ENCODE measurements at places on chromosomes 3 and 15.

GRCh38 chr3:187747506-187747905 lies 2.2 kb upstream of the BCL6 start:
- DNase-seq, result no peak

GRCh38 chr15:100995471-100996430 lies 76.6 kb downstream of the LRRK1 start:
- no peak for DNase-seq

DNA sequence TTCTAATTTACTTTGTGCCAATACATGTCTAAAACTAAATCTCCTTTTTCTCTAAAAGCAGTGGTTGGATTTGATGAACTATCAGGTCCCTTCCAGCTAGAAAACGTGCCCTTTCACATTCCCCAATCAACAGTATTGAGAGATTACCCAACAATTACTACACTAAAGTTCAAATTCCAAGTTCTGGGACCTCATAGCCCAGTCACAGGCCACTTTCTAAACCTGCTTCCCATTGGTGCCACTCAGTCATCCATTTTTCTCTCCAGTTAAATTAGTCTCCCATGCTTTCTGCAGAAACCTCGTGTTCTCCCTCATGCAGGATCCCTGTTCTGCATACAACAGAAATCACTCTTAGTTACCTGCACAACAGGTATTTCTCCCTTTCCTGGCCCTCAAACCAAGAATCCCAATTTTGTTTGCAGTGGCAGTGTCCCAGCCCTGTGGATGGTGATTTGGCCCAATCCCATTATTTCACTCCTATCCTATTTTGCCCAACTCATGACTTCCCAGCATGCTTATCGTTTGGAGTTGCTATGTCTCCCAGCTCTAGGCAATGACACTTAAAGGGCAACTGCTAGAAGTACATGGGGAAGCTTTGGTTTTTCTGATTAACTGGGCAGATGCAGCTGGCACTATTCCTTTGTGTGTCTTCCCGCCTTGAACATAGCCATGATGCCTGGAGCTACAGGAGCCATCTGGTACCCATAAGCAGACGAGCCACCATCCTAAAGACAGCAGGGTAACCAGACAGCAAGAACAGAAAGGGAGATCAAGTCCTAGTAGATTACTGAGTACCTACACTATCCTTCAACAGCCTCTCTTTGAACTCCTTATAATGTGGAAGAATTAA lies 224.2 kb downstream of the MINAR1 start:
- DNase-seq, result no peak

GRCh38 chr3:29559741-29560465 lies 279.0 kb downstream of the RBMS3 start:
- DNase-seq, result no peak

- no peak for DNase-seq
Measured at GRCh38 chr3:153026026-153026425, 136.0 kb upstream of the RAP2B start.

- DNase-seq, result no peak
Measured at GRCh38 chr3:78140274-78140673, 1100.4 kb downstream of the ROBO2 start.

Data from CD4-positive, alpha-beta T cell (primary cell).